ENCODE measurements at places on chromosomes 3 and 15. TPM values are rescaled to one million over a fixed set of nuclear protein-coding genes. Genes with fewer than 3 reads are reported as not detected.

- no peak overlapping the region for H3K27ac ChIP-seq
- peaks cover 59% of the 10 kb centered on the region for H3K4me1 ChIP-seq
These were observed 61.9 kb downstream of the ATP2B2 start for GRCh38 chr3:10443272-10444109.

Gene SI
- not detected for total RNA-seq

DNA sequence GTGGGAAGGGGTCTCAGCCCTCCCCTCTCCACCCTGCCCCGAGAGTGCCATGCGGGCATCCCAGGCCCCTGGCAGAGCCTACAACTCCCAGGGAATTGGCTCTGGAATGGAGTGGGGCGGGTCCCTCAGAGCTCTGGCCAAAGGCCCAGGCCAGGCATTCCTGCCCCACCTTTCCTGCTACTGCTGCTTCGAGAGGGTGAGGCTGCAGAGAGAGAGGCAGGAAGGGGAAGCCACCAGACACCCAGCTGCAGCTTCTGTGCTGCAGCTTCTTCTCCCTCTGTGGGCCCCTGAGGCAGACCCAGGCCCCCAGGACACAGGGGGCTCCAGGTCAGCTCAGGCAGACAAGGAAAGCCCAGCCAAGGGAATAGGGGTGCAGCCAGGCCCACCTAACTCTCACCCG lies 2.7 kb downstream of the ALS2CL start:
- peaks cover 9% of the 10 kb centered on the region for H3K27me3 ChIP-seq
- peaks cover 8% of the 10 kb centered on the region for H3K4me1 ChIP-seq
- no peak overlapping the region for H3K4me3 ChIP-seq
- DNase-seq = no peak
- H3K27ac ChIP-seq = no peak overlapping the region
- no peaks in the 10 kb centered on the region for H3K36me3 ChIP-seq

DNA sequence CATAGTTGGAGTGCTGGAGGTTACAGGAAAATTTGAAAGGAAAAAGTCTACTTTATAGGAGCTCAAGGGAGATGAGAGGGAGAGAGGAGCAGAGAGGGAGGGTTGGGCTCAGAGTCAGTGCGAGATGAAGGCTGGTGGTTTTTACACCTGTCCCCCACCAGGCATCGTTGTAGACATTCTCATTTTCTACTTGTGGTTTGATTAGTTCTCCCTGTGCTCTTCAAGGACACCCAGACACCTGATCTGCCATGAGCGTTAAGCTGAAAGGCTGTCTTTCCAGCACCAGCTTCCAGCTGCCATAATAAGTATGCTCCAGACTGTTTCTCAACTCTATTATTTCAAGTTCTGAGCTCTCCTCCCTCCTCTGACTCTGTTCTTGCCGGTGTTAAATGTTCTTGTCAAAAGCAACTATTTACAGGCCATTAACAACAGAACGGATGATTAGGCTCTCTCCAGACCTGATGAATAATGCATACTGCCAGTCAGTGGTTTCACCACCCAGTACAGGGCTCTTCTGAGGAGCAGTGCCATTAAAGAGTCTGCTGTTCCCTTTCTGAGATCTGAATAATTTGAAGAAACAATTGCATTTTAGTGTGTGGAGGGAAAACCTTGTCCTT lies 514.6 kb upstream of the MCTP2 start:
- H3K4me1 ChIP-seq = peaks cover 26% of the 10 kb centered on the region
- no peak for DNase-seq

GRCh38 chr3:53109891-53110771 lies 20.1 kb downstream of the RFT1 start:
- peaks cover 16% of the 10 kb centered on the region for H3K36me3 ChIP-seq
- H3K4me3 ChIP-seq = peak overlapping the region; percentile 76
- peak; percentile 71 for DNase-seq

Gene MYO5A
- total RNA-seq = 53.5 TPM

Gene FYTTD1
- total RNA-seq = 64.1 TPM

Gene PRTG
- total RNA-seq = 1.5 TPM

All from HFFc6 (cell line).